ENCODE measurements at places on chromosomes 13 and 19.

- DNase-seq: no peak
Observed at GRCh38 chr13:43316946-43317353, 293.6 kb downstream of the DNAJC15 start.

GRCh38 chr19:44891016-44891882 is at the start of gene TOMM40:
TOMM40 (plus strand) TSS chr19:44891254; CDS start chr19:44891416, 162 bp downstream.
- DNase-seq: peak; percentile 100

DNA sequence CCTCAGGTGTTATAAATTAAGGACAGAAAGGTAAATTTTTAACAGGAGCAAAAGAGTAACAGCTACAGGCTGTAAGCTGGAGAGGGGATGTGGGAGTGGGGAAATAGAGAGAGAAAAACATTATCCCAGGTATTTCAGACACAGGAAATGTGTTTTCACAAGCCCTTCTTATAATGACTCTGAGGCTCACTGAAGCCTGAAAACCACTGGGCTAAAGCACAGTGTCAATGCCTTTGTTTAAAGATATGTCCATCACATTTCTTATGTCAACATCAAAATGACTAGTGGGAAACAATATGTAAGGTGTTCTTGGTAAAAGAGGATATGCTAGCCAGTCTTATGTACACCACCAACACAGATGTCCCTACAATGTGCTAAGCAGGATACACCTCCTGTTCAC is 365.9 kb downstream of the FGF14 start:
- no peak for DNase-seq

DNA sequence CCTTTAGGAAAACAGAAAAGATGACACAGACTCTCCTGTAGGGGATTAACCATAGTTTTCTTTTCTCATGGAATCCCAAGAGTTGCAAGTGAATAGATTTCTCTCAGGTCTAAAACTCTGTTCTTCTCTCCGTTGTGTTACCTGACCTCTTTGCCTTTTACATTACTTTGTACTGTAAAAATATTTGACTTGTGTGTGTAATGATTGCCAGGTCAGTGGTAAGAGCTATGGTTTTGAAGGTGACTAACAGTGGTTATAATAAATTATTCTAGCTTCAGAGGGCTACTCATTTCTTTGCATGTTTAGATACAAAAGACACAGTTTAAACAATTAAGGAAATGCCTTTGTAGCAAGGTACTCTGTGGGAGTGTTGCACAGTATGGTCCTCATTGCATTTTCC is 23.0 kb upstream of the PSG2 start:
- DNase-seq: no peak

GRCh38 chr19:960020-960419 is 24.1 kb upstream of the WDR18 start:
- DNase-seq: no peak

GRCh38 chr13:95547531-95548167 is 4.9 kb upstream of the CLDN10 start:
- no peak for DNase-seq

- DNase-seq: no peak
Observed at GRCh38 chr13:50794226-50794625, 49.3 kb downstream of the DLEU7 start.

- no peak for DNase-seq
Observed at GRCh38 chr19:6187374-6187773, 51.9 kb downstream of the ACSBG2 start.

GRCh38 chr13:71752775-71753513 is 114.1 kb downstream of the DACH1 start:
- DNase-seq: no peak

GRCh38 chr19:39542206-39542605 is 2.2 kb upstream of the EID2 start:
- DNase-seq: no peak

GRCh38 chr19:49486710-49487276 is 615 bp upstream of the RPL13A start:
- no peak for DNase-seq

- no peak for DNase-seq
Observed at GRCh38 chr19:15112385-15112784, 5.2 kb downstream of the SYDE1 start.

- DNase-seq: no peak
Observed at GRCh38 chr19:4619668-4620294, 19.5 kb upstream of the TNFAIP8L1 start.

DNA sequence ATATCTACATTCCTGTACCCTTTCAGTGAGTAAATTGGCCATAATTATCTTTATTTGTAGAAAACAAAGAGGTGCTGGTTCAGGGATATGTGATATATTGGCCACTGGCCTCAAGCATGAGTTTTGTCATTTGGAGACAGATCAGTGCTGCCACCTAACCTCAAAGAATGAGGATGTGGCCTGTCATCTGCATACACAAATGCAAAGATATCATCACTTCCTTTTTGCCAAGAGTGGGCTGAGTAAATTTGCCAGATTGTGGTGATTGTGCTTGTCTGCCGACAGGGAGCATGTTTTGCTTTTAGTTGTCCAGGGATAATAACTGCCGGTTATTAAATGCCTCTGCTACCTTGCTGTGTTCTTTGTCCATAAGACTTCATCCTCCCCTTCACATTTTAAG is 44.2 kb downstream of the WASF3 start:
- DNase-seq: no peak

DNA sequence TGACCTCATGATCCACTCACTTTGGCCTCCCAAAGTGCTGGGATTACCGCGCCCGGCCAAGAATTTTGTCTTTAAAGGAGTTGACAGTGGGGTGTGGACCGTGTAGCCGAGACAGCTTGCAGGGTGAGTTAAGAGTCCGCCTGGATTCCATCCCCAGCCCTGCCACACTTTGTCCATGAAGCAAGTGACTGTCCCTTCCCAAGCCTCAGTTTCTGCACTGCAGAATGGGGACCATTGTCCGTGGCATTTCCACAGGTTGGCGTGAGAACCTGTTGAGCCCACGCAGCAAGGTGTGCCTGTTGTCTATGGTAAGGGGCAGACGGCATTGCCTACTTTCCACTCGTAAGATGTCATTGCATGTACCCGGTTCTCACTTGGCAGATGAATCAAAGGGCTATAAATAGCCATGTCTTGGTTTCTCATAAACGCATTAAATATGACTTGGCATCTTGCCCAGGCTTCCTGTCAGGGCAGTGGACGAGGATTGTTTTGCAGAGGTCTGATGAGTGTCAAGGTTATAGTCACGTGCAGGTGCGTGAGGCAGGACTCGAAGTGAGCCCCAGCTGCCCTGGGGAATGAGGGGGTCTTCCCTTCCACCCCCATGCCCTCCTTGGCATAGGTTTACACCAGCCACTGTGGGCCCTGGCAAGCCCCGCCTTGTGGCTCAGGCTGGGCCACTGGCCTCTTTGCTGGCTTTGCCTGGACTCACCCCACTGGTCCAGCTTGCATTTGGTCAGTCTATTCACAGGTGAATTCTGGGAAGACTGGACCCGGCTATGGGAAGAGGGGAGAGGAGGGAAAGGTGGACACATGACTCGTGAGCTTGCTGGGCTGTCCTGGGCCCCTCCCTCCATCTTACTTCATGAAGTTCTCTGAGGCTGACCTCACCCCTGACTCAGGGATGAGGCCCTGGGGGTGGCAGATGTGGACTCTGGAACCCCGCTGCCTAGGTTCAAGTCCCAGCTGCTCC is 14.6 kb downstream of the FAM187B start:
- no peak for DNase-seq

- DNase-seq: no peak
Observed at GRCh38 chr19:41224632-41225031, 5.6 kb downstream of the AXL start.

DNA sequence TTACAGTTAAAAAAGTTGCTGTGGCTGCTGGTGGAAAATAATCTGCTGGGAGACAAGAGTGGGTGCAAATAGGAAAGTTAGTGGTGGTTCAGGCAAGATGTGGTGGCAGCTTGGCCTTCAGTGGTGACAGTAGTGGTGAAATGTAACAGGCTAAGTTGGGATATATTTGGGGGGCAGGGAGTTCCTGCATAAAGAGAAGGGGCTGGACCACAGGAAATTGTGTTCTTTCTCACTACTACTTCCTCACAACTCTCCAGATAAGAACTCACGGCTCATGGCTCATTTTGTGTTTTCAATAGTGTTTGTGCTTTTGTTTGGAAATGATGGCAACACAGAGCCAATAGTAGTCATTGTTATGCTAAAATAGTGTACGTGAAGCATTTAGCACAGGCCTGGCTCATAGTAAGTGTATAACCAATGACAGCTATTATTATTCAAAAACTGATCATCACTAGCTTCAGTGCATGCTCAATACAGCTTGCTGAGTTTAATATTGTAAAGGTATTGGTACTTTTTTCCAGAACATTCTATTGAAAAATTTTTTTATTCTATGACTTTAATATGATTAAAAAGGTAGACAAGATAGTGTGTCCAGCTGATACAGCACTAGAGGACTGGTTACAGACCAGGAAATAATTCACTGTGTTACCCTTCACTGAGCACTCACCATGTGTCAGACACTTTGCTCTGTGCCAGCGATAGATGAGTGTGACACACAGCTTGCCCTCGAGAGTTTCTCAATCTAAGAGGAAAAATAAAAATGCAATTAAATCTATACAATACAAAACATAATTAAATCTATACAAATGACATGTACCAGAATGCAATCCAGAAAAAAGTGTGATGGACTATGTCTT is 209.8 kb downstream of the POU4F1 start:
- no peak for DNase-seq

- DNase-seq: no peak
Observed at GRCh38 chr13:44160591-44161191, 212.9 kb upstream of the SERP2 start.

DNA sequence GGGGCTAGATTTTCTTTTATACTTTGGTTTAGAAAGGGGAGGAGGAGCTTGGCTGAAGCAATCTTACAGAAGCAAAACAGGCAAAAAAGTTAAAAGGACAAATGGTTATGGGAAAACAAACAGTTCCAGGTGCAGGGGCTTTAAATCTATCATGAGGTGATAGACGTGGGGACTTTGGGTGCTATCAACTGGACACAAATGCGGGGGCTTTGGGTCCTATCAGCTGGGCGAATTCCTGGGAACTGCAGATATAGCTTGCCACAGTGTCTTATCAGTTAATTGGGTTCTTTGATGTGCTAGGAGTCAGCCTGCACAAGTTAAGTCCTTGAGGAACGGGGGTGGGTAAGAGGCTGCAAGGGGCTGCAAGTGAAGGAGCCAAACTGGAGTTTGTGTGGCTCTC is 260.6 kb downstream of the TUBA3C start:
- DNase-seq: no peak

GRCh38 chr19:43444531-43445287 is 20.7 kb downstream of the LYPD3 start:
- no peak for DNase-seq

- no peak for DNase-seq
Observed at GRCh38 chr19:53290758-53291549, 23.4 kb upstream of the VN1R4 start.

DNA sequence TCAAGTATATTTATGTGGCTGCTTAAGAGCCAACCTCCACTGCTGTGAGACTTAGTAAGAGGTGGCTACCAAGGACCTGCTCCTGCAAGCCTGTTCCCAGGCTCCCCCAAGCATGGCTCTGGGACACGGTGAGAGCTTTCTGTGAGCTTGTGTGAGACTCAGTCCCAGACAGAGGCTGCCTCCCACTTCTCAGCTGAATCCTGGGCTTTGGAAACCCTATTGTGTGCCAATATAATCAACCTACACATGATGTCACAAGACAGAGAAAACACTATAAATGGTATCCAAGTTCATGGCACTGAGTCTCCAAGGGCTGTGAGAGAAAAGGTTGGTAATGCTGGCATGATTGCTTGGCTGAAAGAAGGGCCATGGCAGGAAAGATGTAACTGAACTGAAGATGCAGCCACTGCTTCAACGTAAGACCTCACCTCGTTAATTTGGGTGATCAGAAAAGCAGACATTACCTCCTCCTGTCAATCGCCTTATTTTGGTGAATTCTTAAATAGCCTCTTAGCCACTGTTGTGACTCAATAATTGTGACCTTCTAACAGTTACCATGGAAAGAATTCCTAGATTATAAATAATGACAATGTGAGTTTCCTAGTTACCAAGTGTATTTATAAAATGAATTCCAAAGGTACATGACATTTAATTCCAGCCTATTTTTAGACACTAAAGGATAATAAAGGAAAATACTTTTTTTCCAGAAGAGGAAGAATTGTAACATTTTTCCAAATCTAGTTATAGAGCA is 332.0 kb downstream of the IRS2 start:
- no peak for DNase-seq

- no peak for DNase-seq
Observed at GRCh38 chr13:109256866-109257760, 529.3 kb downstream of the IRS2 start.

DNA sequence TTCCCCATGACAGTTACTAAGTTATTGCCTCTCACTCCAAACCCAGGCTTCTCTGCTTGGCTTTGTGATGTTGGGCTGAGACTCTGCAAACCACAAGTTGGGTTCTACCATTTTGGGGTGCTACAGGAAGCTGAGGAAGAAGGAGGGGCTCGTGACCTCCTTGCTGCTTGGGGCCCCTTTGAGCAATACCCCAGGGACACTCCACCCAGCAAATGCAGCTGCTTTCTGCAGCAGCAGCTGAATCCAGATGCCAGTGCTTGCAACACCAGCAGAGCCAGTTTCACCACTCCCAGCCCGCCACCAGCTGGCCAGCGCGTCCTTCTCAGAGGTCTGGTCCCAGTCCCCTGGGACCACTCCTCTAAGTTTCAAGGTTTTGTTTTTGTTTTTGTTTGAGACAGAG is 22.0 kb upstream of the UBAC2 start:
- DNase-seq: no peak

DNA sequence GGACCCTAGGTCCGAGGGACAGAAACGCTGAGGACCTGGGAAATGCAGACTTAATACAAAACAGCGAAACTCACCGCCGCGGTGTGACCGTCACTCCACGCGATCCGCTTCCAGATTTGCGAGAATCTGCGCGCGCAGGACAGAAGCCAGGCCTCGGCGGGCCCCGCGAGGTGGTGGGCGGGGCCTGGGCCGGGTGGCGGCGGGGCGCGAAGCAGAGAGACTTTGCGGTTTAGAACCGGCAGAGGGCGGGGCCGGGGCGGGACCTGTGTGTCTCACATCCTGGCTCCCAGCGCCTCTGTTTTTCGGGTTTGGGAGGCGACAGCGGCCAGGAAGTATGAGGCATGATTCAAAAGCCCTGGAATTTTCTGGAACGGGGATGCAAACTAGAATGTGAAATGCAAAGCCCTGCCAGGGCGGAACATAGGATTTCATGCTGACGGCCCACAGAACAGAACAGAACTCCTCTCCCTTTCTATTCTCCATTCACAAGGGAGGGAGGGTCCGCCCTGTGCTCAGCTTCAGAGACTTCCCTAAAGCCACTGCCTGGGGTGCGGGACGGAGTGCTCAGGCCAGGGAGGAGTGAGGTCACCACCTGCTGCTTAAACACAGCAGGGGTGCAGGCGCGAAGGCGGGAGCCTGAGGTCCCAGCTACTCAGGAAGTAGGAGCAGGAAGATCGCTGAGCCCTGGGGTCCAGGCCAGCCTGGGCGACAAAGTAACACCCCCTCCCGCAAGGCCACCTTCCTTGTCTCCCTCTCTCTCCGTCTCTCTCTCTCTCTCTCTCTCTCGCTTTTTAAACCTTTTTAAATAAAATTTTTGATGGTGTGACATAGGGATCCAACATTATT is 44.3 kb downstream of the ZNF611 start:
- peak; percentile 34 for DNase-seq

Measured in NCI-H1436 treated with DMSO at 0.1 percent for 48 hours (cell line).